Activated gamma-delta T cell treated with Interleukin-2 at 50 U/mL for 16 hours (primary cell): ENCODE measurements at places on chromosomes 13 and 19.

GRCh38 chr13:98977568-98978265 lies at the start of gene DOCK9:
DOCK9 (minus strand) TSS chr13:98978064; CDS start chr13:98977909, 155 bp downstream.
- no peak for DNase-seq

DNA sequence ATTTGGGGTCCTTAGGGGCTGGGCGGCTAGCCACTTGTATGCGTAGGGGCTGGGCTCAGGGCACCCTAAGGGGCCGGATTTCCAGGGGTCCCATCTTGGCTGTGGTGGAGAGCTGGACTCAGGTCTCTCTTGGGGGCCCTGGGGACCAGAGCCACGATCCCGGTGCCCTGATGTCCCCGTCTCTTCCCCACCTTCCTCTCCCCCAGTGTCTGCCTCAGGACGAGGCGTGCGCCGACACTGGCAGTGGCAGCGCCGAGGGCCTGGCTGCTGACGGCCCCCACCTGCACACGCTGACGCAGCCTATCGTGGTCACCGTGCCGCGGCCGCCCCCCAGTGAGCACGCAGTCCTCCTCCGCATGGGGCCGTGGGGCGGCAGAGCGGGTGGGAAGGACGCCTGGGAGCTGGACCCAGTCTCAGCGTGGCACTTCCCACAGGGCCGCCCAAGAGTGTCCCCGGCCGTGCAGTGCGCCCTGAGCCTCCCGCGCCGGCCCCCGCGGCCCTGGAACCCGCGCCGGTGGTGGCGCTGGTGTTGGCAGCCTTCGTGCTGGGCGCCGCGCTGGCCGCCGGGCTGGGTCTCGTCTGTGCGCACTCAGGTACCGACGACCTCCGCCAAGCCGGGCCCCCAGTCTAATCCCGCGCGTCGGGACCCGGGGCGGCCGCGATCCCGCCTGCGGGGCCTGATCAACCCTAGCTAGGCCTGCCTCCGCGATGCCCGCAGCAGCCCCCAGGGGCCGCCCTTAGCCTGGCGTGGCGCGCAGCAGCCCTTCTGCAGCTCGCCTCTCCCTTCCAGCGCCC lies 2.7 kb upstream of the SNAPC2 start:
- DNase-seq: peak; percentile 50

GRCh38 chr13:97429681-97430081 lies 4.3 kb upstream of the RAP2A start:
- no peak for DNase-seq

- no peak for DNase-seq
Measured at GRCh38 chr13:73514208-73514607, 455.4 kb downstream of the KLF5 start.

- DNase-seq: no peak
Measured at GRCh38 chr19:37909661-37910199, 2.7 kb downstream of the SIPA1L3 start.

GRCh38 chr13:60230593-60230992 lies 66.9 kb upstream of the DIAPH3 start:
- no peak for DNase-seq

DNA sequence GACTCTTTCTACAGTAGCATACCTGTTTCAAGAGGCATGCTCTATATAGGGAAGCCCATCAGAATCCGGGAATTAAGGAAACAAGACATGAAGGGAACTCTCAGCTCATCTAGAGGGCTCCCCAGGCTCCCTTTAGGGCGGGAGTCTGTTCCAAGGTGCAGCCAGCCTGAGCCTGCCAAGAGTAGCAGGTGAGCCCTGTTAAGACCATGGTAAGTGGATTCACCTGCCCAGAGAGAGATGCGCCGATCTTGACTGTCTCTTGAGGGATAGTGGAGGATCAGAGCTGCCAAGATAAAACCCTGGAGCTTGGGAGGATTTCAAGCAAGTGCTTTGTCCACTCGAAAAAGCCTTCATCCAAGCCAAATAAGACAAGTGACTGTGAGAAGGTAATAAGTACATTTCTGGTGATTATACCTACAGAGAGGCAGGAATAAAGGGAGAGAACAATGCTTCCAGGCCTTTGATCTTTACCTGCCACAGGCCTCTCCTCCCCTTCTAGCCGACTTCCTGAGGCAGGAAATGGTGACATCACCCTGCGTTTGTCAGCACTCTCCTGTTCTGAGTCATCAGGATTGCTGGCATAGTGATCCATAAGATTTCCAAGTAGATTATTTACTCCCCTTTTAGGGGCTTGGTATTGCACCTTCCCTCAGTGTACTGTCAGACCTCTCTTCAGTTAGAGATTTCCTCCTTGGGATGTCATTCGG lies 31.5 kb downstream of the KLF5 start:
- DNase-seq: no peak

DNA sequence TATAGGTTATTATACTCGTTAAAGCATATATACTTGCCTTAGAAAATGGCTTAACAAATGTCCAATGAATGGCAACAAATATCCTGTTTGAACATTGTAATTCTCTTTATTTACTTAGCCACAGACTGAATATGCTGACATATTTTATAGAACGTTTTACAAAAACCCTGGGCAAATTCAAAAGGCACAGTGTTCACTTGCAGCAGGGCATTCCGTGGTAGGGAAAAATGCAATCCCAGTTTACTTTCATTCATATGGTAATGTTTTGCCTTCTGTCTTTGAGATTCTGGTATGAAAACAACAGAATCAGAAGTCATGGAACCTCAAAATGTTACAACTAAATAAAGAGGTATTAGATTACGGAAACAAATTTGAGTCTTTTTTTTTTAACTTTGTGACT lies 56.2 kb upstream of the MYCBP2 start:
- no peak for DNase-seq

GRCh38 chr13:96525715-96526114 lies 435.8 kb downstream of the HS6ST3 start:
- DNase-seq: no peak

DNA sequence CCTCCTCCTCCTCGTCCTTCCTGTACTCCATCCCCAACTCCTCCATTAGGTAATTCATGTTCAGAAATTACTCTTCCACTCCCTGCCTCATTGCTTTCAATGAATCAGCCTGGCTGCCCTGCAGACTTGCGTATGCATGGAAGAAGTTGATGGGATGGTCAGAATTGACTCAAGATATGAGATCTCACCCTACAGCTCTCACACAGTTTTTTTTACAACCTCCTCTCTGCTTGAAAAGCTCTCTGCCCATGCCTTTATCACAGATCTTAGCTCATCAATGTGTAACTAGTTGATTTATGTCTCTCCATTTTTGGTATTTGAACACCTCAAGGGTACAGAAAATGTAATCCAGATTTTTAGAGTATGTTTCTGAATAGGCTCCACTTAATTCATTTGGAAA lies 506.9 kb downstream of the TBC1D4 start:
- DNase-seq: no peak

DNA sequence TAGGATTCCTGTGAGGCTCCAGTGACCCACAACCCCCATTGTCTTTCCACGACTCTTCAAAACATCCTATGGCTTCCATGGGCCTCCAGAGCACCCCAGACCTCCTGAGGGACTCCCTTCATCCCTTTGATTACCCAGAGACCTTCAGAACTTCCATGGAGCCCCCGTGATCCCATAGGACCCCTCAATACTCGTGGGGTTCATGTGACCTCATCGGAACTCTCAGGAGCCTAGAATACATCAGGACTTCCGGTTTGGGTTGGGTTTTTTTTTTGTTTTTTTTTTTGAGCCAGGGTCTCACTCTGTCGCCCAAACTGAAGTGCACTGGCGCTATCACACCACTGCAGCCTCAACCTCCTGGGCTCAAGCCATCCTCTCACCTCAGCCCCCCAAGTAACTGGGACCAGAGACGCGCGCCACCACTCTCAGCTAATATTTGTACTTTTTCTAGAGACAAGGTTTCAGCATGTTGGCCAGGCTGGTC lies 774 bp downstream of the ALDH16A1 start:
- no peak for DNase-seq
